ENCODE measurements at places on chromosomes 16 and 17.
A peak's percentile ranks its signal among the peaks of the same experiment; 100 is the strongest.

GRCh38 chr16:48057048-48057447 lies 98.7 kb downstream of the ABCC12 start:
- DNase-seq: no peak

DNA sequence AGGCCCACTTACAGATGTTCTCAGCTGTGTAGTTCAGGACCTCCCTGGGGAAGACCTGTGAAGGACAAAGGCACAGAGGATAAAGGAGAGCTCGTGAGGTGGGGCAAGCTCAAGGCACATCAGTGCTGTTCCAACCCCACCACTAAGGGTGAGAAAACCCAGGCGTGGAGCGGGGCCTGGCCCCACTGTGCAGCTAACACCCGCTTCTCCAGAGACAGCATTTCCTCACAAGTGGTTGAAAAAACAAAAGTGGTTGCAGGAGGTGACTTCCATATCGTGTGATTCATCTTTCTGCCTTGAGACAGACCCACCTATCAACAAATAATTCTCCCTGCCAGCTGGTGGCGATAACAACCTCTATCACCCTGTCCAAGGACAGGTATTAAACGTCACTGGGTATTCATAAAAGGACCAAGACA lies 30.0 kb downstream of the SNN start:
- peak; percentile 32 for DNase-seq

- DNase-seq: no peak
Measured at GRCh38 chr17:80545499-80545826, 825 bp downstream of the RPTOR start.

GRCh38 chr16:86151239-86151851 lies 252.4 kb downstream of the IRF8 start:
- DNase-seq: no peak

GRCh38 chr16:1354815-1355540 lies 3.2 kb downstream of the GNPTG start:
- DNase-seq: no peak

DNA sequence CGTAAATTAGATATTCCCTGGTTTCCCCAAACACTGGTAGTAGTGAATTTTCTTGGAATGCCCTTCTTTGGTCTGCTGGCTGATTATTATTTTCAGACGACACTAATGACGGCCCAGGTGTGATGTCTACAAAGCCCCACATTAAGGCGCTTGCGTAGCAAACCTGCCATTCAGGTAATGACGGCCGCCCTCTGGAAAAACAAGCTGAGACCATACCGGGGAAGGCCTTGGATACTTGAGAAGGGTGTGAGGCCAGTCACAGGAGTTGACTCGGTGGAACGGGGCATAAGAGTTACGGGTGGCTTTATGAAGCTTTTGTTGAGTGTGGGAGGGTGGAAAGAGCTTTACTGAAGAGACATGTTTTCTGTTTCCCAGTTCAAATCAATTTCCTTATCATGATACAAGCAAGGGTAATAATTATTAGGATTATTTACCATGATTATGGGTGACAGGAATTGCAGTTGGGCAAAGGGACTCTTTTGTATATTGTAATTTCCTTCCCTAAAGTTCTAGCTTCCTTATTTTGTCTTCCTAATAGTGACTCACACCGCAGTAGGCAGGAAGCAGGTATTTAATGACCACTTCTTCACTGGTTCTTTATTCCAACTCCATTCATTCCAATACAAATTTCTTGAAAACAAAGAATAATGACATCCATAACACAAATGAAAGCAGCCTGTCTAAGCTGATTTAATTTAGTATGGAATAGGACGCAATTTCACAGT lies 24.8 kb downstream of the KRT23 start:
- DNase-seq: no peak

DNA sequence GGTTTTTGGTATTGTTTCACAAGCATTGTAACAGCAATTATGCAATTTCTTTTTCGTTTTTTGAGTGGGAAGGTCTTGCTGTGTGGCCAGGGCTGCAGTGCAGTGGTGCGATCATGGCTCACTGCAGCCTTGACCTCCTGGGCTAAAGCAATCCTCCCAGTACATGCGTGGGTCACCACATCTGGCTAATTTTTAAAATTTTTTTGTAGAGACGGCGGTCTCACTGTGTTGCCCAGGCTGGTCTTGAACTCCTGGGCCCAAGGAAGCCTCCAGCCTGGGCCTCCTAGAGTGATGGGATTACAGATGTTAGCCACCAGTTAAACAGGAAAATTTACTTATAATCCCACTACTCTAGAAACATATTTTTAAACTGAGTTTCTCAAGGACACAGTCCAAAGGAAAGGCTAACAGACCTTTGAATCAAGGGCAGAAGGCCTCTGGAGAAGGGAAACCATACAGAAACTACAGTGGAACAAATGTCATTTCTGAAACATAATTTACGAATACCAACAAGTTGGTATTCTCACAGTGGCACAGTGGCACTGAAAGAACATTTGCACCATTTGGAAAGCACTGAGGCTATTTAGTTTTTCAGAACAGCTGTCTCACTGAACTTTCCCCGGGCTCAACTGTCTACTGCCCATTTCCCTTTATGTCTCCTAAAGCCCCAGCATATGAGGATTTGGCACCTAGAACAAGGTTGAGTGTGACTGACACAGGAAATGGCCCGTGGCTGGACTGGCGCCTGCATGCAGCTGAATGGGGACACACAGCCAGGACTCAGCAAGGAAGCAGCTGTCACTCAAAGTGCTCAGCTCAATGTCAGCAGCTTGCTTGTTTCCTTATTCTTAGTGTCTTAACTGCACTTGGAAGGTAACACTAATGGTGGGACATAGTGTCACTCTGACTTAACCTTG lies 2.8 kb upstream of the PRKAR1A start:
- peak; percentile 40 for DNase-seq

DNA sequence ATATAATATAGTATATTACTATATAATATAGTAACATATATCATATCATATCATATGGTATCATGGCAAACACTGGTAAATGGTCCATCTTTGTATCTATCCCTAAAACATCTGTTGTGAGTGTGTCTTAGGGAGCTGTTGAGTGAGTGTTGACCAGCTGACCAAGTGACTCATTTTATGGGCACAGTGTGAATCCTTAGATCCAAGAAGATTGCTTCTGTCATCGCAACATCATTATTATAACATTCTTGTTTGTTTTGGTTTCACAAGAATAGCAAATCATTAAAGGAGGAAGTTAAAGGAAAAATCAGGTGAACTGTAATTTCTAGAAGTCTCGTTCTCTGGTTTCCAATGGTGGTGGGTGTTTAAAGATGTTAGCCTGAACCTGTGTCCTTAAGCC lies 11.7 kb upstream of the MAF start:
- no peak for DNase-seq

GRCh38 chr17:9971991-9972390 lies 66.9 kb upstream of the RCVRN start:
- DNase-seq: peak; percentile 26

GRCh38 chr17:18161207-18162145 lies 22.2 kb upstream of the ALKBH5 start:
- DNase-seq: no peak

- DNase-seq: peak; percentile 89
Measured at GRCh38 chr17:71098071-71098470, 928.7 kb downstream of the KCNJ2 start.

DNA sequence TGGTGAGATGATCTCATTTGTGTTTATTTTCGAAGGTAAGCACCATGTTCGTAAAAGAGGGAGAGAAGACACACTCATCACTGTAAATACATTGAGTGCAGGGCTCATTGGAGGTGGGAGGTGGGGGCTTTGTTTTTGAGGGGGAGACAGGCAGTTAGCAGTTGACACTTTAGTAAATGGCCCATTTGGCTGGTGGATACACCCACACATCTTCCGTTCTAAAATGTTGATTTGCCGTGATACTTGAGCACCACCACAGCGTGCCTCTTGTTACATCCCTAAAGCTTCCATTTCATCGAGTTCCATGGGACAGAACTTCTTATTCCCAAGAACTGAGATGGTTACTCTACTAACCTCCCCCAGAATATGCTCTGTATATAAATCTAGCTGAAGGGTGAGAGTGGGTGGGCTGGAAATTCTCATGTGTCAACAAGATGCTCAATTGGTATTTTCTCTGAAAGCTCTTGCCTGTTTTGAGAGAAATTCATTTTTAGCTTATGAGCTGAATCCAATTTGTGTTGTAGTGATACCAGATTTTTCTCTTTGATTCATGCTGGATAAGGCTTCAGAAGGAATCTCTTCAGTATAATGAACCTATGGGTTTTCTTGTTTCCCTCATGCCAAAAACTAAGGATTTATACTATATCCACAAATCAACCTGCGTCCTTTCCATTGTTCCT lies 314.3 kb downstream of the RBFOX1 start:
- no peak for DNase-seq

GRCh38 chr16:20799599-20799998 lies 6.7 kb downstream of the ERI2 start:
- DNase-seq: peak; percentile 57

DNA sequence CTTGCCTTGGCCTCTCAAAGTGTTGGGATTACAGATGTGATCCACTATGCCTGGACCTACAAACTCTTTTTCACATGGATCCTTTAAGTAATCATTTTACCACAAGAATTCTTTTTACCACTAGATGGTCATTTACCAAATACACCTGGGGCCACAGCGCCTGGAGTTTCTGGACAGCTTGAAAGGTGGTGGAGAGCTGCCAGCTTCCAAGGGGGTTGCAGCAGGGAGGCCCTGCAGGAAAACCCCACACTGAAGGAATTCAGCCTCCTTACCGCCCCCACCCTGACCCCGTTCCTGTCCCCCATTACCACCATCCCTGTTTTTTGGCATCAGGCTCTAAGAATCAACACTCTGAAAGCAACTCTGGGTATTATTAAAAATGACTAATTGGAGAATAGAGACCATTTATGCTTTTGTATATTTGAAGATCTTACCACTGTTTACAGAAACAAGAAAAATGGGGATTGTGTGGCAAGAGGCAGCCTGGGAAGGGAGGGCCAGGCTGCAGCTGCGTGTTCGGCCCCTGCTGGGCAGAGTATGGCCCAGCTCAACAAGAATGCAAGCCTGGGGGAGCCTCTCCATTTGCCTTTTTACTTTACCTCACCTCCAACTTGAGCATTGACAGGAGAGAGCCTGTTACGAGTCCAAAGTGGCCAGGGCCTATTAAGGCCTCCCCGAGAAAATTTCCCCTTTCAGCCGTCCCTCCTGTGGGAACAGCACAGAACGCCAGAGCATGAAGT lies 209.9 kb downstream of the ZFHX3 start:
- DNase-seq: no peak

GRCh38 chr17:69574257-69575197 lies 160.0 kb downstream of the MAP2K6 start:
- no peak for DNase-seq

Data from SW480 (cell line).